ENCODE measurements at places on chromosomes 4 and X.

DNA sequence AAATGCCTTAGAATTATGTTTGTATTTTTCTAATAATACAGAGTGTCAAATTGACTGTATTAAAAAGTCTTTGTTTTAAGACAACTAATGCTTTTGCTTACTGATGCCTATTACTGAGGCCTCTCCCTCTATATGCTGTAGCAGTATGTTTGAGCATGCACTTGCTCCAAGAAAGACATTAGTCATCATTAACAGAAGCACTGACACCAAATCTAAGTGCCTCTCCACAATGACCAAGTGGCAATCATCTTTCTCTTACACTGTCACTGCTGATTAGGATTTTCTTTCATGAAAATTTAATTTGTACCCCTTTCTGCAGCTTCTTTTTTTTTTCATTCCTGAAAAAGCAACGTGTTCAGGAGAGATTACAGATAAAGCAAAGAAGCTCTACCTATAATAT lies 11.1 kb upstream of the MAB21L2 start:
- DNase-seq: no peak

- DNase-seq: no peak
Observed at GRCh38 chrX:119015407-119016237, 41.2 kb downstream of the LONRF3 start.

GRCh38 chr4:105306158-105306781 lies 159.6 kb downstream of the TET2 start:
- peak; percentile 34 for DNase-seq

DNA sequence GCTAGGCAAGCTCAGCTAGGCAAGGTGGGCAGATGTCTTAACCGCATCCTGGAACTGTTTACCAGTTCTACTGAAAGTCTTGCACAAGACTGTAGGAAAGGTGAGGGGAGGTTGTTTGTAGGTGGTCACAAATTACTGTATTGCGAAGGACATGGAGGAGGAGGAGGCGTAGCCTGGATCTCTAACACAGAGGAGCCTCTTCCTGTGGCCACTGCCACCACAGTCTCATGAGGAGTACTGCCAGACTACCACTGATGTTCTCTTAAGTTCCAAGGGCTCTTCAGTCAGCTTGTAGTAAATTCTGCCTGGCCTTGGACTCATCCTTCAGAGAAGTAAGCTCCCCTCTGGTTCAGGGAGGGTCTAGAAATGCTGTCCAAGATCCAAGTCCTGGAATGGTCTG lies 258.6 kb downstream of the FAT4 start:
- DNase-seq: no peak

DNA sequence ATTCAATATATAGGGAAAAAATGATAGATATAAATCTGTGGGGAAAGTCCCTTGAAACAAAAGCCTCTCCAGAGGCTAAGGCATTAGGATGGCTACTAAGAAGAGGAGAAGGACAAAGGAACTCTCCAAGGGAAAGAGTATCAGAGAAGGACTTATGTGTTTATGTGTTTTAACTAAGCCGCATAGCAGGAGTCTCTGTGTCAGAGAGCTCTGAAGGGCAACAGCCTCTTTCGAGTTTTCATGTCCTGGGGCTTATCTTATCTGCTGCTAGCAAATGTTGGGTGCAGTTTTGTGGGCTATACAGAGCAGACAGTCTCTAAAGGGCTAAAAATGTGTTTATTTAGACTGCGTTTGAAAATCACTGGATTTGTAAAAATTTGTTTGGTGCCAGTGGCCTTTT lies 1145.6 kb upstream of the DIAPH2 start:
- DNase-seq: no peak

GRCh38 chrX:12814420-12814819 lies 23.2 kb downstream of the PRPS2 start:
- no peak for DNase-seq

- DNase-seq: no peak
Observed at GRCh38 chr4:76809594-76810305, 88.2 kb downstream of the SOWAHB start.

DNA sequence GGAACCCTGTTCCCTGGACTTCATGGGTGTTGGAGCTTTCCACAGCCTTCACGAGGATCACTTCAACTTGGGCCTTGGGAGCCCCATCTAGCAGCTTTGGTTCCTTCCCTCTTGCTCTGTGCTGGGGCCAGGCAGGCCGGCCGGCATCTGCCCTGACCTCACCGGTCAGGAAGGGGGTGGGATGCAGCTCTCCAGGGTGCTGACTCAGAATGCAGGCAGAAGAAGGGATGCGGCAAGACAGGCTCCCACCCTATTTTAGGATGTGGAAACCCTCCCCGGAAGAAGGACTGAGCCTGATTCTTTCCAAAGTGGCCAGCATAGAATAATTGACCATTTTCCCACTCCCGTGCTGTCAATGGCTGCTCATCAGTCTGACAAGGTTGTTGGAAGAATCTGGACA lies 47.1 kb downstream of the FHDC1 start:
- no peak for DNase-seq

DNA sequence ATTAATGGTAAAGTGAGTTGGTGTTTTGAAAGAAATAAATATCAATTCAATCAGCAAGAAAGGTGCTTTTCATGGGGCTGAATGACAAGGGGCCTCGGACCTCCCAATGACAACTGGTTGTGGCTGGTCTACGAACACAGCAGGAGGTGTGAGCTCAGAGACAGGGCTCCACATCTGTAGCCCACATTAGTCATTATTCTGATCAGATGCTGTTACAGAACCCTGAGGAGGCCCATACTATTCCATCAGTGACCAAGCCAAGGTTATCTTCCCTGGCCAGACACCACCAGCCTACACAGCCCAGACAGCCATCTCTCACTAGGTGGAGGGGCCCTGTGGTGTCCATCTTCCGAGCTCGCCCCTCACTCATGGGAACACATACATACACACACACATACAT lies 168.8 kb downstream of the SH3KBP1 start:
- DNase-seq: no peak

Data from activated T-helper 9 cell treated with anti-CD3 and anti-CD28 coated beads, Interleukin-2, amount 50 U/mL, for 16 hours (primary cell).